Stomach (tissue), 19 donors: ENCODE measurements at places on chromosomes 3 and 15. TPM values are rescaled to one million over a fixed set of nuclear protein-coding genes. Genes with fewer than 3 reads are reported as not detected.

The HCLS1 gene
- 115 TPM for total RNA-seq

The SEMA3G gene
- under 0.01 TPM for total RNA-seq

The FRG2C gene
- not detected for total RNA-seq

The EPHA6 gene
- total RNA-seq, result 23.7 TPM

The WDR93 gene
- total RNA-seq, result not detected

The GRAMD1C gene
- total RNA-seq, result 9.4 TPM

The IL16 gene
- total RNA-seq, result 4.9 TPM

The USP50 gene
- not detected for total RNA-seq

The CCR9 gene
- 1.1 TPM for total RNA-seq

The RHCG gene
- total RNA-seq, result 5.7 TPM

The MKRN2 gene
- 15.6 TPM for total RNA-seq

The TMOD2 gene
- 2.2 TPM for total RNA-seq

The LIPC gene
- not detected for total RNA-seq

The TMEM207 gene
- total RNA-seq, result not detected

The KLHL40 gene
- not detected for total RNA-seq

The GP9 gene
- not detected for total RNA-seq

The IL20RB gene
- 1.3 TPM for total RNA-seq

The HYKK gene
- under 0.01 TPM for total RNA-seq

The NAA50 gene
- total RNA-seq, result 106 TPM

The MNS1 gene
- 4.4 TPM for total RNA-seq

The APOD gene
- total RNA-seq, result 228 TPM

The GOLGA6L9 gene
- total RNA-seq, result 3.2 TPM

The TM6SF1 gene
- total RNA-seq, result not detected

The TBC1D23 gene
- 79.5 TPM for total RNA-seq

The PLA1A gene
- not detected for total RNA-seq

The CCDC39 gene
- total RNA-seq, result 11.7 TPM

The CKMT1B gene
- 14.0 TPM for total RNA-seq

The PTH1R gene
- total RNA-seq, result 3.5 TPM

The DOCK3 gene
- total RNA-seq, result 2.2 TPM

The SUCNR1 gene
- 0.58 TPM for total RNA-seq
